Kidney epithelial cell (primary cell): ENCODE measurements at places on chromosomes 3 and 15.

GRCh38 chr3:191290311-191291025 is 38.7 kb upstream of the CCDC50 start:
- no peak for DNase-seq

- DNase-seq, result no peak
Measured at GRCh38 chr3:32307591-32307990, 69.1 kb downstream of the CMTM8 start.

DNA sequence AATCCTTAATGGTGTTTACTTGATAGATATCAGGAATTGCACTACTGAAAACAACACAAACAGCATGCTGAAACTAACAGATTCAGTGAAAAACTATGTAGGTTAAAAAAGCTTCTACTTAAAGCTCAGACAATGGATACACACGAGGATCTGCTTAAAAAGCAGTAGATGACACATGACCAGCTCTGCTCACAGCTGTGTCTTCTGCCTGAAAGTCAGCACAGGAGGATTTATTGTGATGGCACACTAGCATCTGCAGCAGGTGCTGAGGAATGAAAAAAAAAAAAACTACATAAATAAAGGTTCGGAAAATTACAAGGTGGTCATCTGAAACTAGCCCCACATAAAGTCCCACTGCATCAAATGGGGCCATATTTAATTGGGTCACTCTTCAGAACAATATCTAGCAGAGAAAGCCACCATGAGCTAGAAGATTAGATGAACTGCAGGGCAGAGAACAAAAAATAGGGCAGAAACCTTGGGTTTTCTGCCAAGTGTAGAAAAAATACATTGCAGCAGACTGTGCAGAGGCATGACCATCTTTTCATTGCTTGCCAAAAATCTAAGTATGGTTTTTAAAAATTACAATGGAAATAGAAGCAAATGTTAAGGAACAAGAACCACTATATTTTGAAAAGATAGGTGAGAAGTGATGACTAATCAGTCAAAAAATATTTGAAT is 13.2 kb upstream of the GOLM2 start:
- DNase-seq, result no peak

- DNase-seq, result no peak
Measured at GRCh38 chr15:92928225-92928750, 28.2 kb downstream of the CHD2 start.

GRCh38 chr3:70970171-70970570 is 613.4 kb downstream of the FOXP1 start:
- no peak for DNase-seq

- DNase-seq, result no peak
Measured at GRCh38 chr3:99242271-99242670, 340.8 kb upstream of the DCBLD2 start.

DNA sequence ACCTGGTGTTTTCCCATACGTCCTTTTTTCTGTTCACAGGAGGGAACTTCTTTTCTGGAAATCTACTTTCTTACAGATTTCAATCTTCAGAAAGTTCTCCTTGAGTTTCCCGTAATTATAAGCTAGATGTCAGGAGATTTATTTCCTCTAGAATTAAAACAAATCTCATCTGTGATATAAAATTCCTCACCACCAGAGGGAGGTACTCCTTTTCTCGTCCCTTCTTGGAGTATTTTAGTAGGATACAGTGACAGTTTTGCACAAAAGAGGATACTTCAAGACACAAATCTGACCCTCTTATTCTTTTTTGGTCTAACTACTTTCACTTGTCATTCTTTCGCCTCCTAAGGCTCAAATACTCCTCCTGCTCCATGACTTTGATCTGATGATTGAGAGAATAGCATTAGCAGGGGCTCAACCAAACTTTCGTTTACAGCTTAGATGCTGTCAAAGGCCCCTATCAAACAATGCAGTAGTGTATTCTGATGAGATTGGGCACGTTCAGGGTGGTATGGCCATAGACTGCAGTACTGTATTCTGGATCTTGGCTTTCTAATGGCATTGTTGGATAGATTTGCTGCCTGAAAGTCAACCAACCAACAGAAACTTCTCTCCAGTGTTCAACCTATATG is 38.0 kb downstream of the TMEM41A start:
- DNase-seq, result no peak

- peak; percentile 48 for DNase-seq
Measured at GRCh38 chr3:14203521-14204079, 25.0 kb downstream of the LSM3 start.
